ENCODE measurements at places on chromosomes 4 and X. TPM values are rescaled to one million over a fixed set of nuclear protein-coding genes. Genes with fewer than 3 reads are reported as not detected.

Gene TTC29
- not detected for total RNA-seq

Gene OPRPN
- not detected for total RNA-seq

Gene MUC7
- total RNA-seq, result not detected

Gene ABCG2
- total RNA-seq, result 18.6 TPM

Gene CDS1
- 0.54 TPM for total RNA-seq

Gene CXCL11
- total RNA-seq, result 0.20 TPM

Gene TBX22
- total RNA-seq, result not detected

Gene FRMPD4
- total RNA-seq, result 0.02 TPM

Gene CLDN2
- 5.7 TPM for total RNA-seq

Gene SH3D19
- 22.9 TPM for total RNA-seq

Gene USP17L12
- not detected for total RNA-seq

Gene RASGEF1B
- total RNA-seq, result 0.06 TPM

Gene CT55
- not detected for total RNA-seq

Gene ETDB
- total RNA-seq, result not detected

Gene SYTL5
- 0.26 TPM for total RNA-seq

Gene SCML2
- total RNA-seq, result 9.8 TPM

Gene PLXNA3
- 14.6 TPM for total RNA-seq

Gene SPANXA1
- total RNA-seq, result 0.24 TPM

Gene PASD1
- total RNA-seq, result not detected

Gene ZC4H2
- 1.9 TPM for total RNA-seq

Gene PNMA5
- total RNA-seq, result not detected

Gene ZFP92
- total RNA-seq, result 0.56 TPM

Gene BRS3
- not detected for total RNA-seq

Gene TRAM1L1
- total RNA-seq, result 0.49 TPM

Gene GK2
- not detected for total RNA-seq

Gene TMPRSS11F
- total RNA-seq, result not detected

Gene UBE2K
- total RNA-seq, result 74.3 TPM

Gene MGARP
- total RNA-seq, result 0.79 TPM
